Gastrocnemius medialis (tissue), 4 donors: ENCODE measurements at places on chromosomes 12 and 14.

DNA sequence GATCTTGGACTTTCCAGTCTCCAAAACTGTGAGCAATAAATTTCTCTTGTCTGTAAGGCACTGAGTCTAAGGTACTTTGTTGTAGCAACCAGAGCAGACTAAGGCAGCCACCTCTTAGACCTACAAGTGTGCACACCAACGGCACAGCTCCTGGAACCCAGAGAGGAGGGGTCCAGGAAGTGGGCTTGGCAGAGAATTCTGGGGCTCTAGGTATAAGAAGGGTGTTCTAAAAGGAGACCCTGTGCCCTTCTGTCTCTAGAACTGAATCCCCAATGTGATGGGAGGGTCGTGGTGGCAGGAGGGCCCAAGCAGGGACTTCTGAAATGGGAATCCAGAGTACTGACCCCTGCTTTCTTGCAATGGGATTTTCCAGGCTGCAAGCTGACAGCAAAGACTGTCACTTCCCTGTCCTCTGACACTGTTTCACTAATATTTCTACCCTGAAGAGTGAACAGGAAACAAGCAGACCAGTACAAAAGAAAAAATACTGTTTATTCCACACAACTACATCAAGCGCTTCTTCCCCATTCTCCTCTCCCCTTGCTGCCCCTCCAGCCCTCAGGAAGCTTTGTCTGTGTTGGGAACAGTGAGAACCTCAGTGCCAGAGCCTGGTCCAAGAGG, 13.6 kb upstream of the TFCP2 start:
- no peak for DNase-seq

DNA sequence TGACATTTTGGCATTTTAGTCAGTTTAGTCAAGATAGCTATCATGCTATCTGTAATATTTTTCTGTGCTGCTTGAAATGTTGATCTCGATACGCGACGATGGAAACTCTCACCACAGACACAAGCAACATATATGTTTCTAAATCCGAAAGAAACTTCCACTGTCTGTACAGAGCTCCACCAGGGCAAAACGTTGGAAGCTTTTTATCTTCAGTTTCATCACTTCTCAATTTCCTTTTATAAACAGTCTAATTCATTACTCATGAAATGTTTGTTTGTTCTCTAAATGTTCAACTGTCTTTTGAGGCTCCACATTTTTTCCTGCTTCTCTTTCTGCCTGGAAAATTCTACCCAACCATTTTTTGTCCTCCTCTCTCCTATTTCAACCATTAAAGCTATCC, 737.6 kb downstream of the SLC16A7 start:
- no peak for DNase-seq

DNA sequence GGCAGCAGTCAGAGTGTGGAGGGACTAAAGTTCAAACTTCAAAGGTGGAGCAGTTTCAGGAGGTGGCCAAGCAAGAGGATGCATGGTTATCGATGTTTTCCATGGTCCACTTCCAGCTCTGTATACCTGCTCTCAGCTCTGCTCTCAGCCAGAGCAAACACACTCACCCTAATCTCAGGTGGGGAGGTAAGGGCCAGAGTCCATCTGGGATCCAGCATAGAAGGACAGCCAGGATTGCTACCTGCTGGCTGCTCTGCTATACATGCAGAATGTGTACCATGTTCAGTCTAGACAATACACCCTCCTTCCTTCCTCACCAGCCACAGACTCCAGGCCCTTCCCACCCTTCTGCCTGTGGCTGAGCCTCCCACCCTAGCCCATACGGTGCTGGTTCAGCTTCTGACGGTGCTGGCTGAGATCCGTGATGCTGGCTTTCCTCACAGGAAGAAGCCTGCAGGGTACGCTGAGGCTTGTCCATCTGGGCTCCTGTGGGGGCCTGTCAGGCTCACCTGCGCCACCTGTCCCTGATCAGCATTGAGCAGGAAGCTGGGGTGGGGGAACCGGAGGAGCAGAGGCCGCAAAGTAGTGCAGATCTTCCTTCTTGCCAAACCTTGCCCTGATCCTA, 2.4 kb downstream of the CBLN3 start:
- no peak for DNase-seq

- DNase-seq: no peak
These were observed 234.8 kb upstream of the ATP2B1 start for GRCh38 chr12:89943463-89943862.

DNA sequence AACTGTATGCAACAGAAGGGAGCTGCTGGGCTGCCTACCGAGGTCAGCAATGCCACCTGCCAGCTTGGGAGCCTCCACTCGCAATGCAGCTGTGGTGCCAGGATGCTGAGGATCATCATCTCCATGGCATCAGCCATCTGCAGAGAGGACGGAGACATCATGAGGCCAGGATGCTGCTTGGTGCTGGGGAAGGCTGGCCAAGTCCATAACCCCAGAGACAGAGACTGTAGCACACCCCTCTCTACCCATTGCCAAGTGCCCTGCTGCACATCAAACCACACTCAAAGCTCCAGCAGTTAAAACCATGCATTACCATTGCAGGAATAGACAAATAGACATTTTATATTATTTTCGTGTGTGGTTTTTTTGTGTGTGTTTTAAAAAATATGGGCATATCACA, 43.5 kb downstream of the SVOP start:
- no peak for DNase-seq

DNA sequence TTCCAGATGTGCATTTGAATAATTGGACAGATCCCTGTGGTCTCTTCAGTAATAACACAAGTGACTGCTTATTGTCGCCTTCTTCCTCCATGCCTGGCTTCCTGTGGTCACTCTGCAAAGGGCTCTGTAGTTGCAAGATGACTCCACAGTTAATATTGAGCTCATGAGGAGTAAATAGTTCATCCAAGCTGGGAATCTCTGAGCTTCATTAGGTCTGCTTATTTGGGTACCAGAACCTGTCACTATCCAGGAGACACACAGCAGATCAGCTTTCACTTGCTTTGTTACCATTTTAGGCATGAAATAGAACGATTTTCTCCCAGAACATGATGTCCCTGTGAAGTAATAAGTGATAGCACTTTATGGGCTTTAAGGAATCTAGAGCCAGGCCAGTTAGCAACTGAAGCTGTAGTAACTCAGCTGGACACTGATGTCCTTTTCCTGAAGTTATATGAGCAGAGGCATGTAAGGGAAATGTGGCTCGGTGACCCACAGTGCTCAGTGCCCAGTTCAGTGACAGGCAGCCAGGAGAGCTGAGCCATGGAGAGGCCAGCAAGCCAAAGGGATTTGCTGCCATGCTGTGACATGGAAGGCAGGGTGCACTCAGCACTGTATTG, 50.1 kb downstream of the CRADD start:
- peak; percentile 48 for DNase-seq

DNA sequence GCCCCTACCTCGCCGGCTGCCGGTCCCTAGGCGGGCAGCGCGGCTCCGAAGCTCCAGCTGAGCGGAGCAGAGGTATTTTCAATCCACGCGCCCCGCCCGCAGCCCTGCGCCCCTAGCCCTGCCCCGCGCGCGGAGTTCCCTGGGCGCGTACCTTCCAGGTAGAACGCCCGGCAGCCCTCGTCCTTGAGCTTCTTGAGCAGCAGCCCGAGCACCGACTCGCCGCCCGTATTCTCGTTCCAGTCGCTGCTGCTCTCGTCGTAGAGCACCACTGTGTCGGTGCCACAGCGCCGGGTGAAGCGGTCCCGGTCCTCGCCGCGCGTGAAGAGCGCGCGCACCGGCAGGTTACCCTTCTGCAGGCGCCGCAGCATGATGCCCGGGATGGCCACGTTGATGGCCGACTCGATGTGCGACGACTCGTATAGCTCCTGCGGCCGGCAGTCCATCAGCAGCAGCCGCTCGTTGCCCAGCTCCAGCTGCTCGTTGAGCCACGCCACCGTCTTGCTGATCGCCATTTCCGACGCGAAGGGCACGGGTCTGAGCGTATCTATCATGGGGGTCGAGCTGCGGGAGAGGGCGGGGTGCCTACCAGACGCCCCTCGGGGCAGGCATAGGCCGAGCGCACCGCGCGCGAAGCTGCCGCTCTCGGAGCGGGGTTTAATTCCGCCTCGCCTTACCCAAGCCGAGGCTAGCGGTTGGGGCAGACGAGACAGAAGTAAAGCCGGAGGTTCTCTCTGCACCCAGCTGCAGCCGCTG, 636 bp downstream of the DUSP6 start:
- no peak for DNase-seq

- no peak for DNase-seq
These were observed 93.1 kb upstream of the HIF1A start for GRCh38 chr14:61602003-61602732.

DNA sequence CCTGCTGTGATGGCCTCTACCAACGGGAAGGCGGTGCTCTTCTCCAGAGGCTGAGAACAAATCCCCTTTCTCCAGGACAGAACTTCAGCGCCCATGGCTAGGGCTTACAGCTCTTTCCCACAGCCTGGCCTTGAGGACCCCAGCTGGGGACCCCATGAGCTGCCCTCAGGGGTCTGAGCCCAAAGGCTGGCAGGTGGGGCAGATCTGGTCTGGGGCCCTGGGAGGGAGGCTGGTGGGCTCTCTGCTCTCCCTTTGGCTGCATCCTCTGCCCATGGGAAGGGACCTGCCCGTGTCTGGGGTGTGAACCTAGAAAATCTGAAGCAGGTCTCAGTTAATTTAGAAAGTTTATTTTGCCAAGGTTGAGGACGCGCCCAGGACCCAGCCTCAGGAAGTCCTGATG, 322.1 kb downstream of the ADGRD1 start:
- no peak for DNase-seq

DNA sequence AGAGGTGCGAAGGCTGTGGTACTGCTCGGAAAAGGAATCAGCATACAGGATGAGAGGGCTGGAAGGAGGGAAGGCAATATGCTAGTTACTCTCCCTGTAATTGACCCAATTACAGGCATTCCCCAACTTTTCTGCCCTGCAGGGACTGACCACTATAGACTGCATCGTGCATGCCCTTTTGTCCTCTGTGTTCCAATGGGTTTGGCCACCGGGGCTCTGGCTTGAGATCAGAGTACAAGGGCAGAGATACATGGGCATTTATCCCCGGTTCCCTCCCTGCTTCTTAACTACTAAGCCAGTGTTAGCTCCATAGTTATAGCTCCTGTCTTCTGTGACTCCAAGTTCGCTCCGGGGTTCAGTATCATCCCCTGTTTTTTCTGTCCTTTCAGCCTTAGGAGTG, 59.7 kb downstream of the GTF2A1 start:
- DNase-seq: no peak

GRCh38 chr14:71138448-71139293, 231.4 kb downstream of the PCNX1 start:
- no peak for DNase-seq

DNA sequence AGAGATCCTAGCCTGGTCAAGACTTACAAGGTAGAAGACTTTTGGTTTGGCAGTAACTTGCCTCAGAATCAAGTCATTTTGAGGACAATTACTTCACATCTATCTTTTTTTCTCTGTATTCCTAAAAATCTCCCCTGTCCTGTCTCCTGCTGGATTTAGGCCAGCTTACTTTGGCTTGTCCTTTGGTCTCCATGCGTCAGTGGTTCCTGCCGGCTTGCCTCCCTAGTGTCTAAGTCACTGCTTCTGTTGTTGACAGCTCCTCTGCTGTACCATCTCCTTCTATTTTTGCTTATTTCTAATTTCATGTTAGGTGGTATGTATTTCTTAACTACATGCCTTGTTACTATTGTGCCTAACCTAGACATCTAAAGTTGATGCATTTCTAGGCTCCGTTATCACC, 39.7 kb upstream of the FBLN5 start:
- DNase-seq: no peak

- no peak for DNase-seq
These were observed 6.8 kb upstream of the CCDC177 start for GRCh38 chr14:69581316-69581935.

DNA sequence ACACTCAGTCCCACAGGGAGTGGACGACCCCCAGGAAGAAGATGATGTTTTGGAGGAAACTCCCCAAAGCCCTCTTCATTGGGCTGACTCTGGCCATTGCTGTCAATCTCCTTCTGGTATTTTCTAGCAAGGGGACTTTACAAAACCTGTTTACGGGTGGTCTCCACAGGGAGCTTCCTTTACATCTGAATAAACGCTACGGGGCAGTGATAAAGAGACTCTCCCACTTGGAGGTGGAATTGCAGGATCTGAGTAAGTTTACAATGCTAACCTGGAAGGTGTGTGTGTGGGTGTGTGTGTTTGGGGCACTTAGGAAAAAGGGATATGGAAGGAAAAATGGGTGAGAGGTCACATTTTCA, 416 bp downstream of the GALNT8 start:
- no peak for DNase-seq

DNA sequence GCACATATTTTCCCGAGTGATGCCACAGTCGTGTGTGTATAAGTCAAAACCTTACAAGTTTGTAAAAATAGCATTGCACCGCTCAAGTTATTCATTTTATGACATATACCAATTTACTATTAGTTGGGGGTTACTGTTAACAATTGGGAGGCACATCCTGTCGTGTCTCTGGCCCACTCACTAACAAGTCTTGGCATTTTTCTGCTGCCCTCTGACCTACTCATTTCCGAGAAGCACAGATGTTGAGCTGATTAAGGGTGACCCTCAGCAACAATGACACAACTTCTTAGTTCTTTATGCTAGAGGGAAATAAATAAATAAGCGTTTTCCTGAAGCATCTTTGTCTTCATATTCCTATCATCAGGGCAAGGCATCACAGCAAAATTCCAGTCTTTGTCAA, 6.8 kb upstream of the ATG14 start:
- no peak for DNase-seq

GRCh38 chr14:105315211-105315721, 718 bp downstream of the PACS2 start:
- DNase-seq: no peak

GRCh38 chr12:92608151-92609091, 94.4 kb upstream of the PLEKHG7 start:
- no peak for DNase-seq

- DNase-seq: no peak
These were observed 75.1 kb downstream of the PELI2 start for GRCh38 chr14:56193347-56193746.

DNA sequence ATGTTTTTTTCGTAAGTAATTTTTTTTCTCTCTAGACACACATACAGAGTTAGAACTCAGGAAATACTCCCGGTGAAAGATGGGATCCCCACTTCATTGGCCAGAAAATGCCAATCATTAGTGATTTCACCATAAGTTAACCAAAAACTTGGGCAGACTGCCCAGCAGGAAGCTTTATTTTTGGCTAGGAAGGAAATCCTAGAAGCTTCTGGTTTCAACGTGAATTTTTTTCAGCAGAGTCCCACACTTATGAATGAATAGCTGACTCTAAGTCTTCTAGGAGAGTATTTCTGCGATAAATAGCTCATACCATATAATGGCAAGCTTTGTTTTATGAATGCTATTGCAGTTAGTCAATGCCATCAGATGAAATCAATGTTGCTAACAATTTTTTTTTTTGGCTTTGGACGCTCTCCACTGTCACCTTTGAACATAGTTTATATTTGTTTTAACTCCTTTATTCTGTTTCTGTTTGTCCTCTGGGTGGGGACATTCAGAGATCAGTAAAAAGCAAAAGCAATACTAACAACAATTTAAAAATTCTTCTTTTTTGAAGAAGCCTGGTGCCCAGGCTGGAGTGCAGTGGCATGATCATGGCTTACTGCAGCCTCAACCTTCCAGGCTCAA, 9.5 kb downstream of the PPP1CC start:
- DNase-seq: no peak

DNA sequence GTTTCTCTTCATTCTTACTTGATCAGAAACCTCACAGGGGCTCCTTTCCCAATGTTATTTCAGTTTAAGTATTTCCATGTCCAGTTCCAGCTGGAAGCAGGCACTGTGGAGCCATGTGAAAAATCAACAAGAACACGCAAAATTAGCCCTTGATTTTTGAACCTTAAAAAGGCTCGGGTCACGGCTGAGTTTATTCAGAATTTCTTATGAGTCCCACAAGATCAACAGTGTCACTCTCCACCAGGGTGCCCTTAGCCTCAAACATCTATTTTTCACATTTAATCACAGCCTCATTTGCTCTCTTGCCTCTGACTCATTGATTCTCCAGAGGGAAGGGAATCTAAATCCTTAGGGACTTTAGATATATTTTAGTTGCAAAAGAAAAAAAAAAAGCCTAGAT, 157.7 kb upstream of the AVPR1A start:
- no peak for DNase-seq
